ENCODE measurements at places on chromosomes 16 and 17.

DNA sequence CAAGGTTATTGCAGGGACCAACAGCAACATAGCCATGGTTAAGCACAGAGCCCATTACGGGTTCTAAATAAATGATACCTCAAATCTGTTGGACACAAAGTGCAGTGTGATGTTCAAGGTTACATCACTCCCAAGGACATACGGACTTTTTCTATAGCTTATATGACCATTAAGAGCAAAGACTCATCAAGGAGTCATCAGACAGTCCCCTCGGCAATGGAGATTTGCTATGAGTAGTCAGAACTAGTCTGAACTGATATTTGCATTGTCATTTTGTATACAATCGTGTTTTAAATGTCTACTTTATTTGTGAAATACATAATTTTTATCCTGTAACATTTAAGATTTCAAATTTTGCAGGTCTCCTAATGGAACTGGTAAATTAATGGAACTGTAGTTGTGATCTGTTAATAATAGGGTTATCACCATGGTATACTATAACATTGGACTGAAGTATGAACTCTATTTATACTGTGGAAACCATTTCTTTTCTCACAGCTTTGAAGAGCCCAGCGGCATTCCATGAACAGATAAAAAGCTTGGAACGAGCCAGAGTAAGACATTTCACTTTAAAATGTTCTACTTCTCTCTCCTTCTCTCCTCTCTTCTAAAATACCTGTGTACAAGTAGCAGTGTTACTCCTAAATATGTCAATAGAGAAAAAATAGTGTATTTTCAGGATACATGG, 140.9 kb downstream of the MRTFB start:
- no peak for DNase-seq

- DNase-seq, result no peak
These were observed 42.5 kb downstream of the DNAH17 start for GRCh38 chr17:78534492-78535272.

GRCh38 chr17:46929413-46929812, 6.5 kb downstream of the GOSR2 start:
- no peak for DNase-seq

GRCh38 chr16:12517310-12517694, 286.4 kb downstream of the CPPED1 start:
- DNase-seq, result no peak

GRCh38 chr17:42706732-42707131, 24.4 kb downstream of the CNTNAP1 start:
- DNase-seq, result no peak

GRCh38 chr16:3122926-3123570, 10.7 kb downstream of the ZNF205 start:
- DNase-seq, result no peak

DNA sequence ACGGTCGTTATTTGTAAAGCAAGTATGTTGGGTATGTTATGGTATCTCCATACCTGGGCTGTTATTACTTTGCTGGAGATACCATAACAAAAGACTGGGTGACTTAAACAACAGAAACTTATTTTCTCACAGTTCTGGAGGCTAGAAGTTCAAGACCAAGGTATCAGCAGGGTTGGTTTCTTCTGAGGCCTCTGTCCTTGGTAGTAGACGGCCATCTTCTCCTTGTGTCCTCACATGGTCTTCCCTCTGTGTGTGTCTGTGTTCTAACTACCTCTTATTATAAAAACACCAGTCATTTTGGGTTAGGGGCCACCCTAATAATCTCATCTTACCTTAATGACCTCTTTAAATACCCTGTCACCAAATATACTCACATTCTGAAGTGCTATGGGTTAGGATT, 33.2 kb upstream of the MRTFB start:
- no peak for DNase-seq

- DNase-seq, result no peak
These were observed 828.3 kb upstream of the EEF2KMT start for GRCh38 chr16:5925850-5926249.

Measured in NCI-H1048 (cell line).